Daoy (cell line): ENCODE measurements at places on chromosomes 2 and 18. TPM values are rescaled to one million over a fixed set of nuclear protein-coding genes. Genes with fewer than 3 reads are reported as not detected.

MATN3 gene
- total RNA-seq = 0.29 and 0.30 TPM in 2 replicates

CNDP1 gene
- total RNA-seq = not detected in 2 replicates

DNA sequence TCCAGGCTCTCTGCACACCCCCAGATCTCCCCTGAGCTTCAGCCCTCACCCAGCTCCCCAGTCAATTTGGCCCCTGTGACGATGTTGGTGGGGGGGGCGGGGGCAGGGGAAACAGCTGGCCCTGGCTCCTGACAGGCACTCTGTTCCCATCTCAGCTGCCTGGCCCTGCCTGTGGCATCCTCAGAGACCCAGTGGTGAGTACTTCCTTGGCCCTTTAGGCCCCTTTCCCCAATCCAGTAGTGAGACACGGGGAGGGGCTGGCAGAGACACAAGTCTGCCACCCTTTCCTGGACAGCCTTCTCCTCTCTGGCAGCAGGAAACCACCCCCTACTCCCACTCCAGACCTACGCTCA is 19.3 kb upstream of the C1QL2 start:
- no peak for DNase-seq

DNA sequence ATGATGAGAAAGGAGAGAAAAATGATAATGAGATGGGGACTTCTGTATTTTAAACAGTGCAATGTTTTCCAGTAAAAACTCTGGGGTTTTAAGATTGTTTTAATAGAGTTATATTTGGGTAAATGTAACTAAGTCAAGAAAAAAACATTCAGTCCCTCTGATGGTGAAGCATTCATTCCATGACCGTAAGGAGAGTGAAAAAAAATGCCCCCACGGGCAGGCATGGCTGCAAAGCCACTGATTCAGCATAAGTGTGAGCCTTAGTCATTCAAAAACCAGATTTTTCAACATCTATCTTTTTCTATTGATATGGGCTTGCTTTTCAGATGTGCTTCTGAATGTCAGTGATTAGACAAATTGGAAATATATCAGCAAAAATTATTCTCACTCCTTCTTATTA is 957.8 kb downstream of the SLC4A3 start:
- no peak for DNase-seq

FAM124B gene
- total RNA-seq = 0.11 and 0.65 TPM in 2 replicates

UGT1A1 gene
- total RNA-seq = 0.03 and 0.06 TPM in 2 replicates

DNA sequence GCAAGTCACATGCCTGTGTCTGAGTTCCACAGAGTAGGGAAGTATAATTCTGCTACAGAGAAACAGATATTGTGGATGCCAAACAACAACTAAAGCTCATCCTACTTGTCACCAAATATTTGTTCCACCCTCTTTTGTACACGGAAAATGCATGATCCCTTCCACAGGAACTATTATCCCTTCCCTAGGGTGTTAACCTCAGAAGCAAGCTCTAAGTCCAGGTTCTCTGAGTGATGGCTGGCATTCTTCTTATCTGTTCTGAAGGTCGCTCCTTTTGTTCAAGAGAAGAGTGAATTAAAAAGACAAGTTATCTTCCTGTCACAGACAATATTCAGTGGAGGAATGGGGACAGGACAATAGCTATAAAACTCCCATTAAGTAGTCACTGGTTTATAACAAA is 460.1 kb upstream of the GCFC2 start:
- DNase-seq = no peak

IL1F10 gene
- not detected in 2 replicates for total RNA-seq

DNA sequence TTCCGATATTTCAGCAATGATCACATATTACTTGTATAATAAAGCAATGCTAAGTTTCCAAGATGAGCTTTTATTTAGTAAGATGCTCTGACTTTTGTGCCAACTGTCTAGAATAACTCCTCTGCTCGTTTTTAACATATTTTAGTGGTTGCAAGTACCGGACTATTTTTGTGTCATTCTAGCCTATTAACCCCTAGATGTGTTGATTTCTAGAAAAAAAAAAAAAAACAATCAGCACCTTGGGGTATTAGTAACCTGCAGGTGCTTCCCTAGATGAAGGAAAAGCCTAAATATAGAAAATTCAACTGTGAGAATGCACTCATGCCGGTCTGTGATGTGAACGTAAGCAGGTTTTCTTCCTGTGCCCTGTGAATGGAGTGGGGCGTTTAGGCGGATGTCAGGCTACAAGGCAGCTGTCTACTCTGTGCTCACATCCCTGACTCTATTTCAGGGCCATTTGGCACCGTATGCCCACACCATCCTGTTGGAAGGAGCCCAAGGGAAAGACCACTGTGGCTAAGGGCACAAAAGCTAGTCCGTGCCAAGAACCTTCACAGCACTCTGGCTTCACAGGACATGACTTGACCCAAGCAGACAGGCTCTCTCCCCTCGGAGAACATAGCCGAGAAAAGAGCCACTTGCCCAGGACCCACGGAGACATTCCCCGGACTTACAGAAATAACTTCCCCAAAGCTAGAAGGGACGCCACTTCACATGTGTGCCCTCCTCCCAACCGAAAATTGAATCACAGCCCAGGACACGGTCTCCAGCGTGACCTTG is 60.9 kb upstream of the AGAP1 start:
- no peak for DNase-seq

GRCh38 chr2:68709421-68709911 is 25.1 kb upstream of the ARHGAP25 start:
- DNase-seq = peak; percentile 43

GRCh38 chr2:42875880-42876279 is 83.5 kb upstream of the HAAO start:
- DNase-seq = no peak

- DNase-seq = no peak
Measured at GRCh38 chr2:63163161-63163820, 112.7 kb downstream of the OTX1 start.

DNA sequence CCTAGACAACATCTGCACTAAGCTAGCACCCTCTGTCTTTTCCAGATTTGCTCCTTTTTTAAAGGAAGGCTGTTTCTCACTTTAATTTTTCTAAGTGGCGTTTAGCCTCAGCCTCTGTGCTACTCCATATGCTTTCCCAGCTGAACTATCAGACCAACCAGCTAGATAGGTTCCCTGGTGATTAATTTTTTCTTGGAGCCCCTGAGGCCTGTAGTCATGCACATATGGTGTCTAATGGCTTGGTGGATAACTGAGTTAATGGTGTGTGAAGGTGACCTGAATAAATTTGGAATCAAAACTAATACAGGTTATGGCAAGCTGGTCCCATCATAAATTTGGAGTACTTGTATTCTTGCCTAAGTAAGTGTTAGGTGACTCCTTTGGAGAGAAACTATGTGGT is 135.5 kb downstream of the MGAT5 start:
- no peak for DNase-seq

UPP2 gene
- not detected in 2 replicates for total RNA-seq

DNA sequence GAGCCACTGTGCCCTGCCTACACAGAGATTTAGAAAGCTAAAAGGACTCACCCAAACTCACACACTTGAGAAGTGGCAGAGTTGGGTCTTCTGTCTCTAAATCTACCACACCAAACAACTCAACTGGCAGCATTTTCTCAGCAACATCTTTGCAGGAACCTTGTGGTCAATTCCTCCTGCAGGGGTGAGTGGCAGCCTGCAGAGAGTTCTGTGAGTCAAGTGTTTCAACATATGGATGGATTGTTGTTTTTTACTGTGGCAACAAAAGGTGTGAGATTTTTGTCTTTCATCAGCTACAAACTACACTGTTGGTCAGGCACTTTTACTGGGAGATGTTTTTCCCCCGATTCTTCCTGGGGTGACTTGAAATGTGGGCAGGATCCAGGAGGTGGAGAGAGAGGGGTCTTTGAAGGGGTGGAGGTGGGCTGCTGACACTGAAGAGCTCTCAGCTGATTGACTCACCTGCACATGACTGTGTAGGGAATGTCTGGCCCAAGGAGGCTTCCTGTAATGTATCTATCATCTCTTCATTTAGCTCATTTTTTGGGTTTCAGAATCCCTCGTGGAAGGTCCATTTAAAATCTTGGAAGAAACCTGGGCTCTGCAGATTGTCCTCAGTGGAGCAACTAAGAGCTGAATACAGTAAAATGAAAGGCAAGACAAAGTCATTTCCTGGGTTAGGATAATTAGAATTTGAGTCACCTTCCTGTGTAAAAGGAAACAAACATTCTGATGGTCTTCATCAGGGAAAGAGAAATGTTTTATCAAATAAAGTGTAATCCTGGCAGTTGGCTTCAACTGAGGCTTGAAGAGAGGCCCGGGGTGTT is 98.6 kb downstream of the MSH2 start:
- DNase-seq = peak; percentile 48

GRCh38 chr2:144894612-144895599 is 375.0 kb upstream of the ZEB2 start:
- no peak for DNase-seq

- DNase-seq = no peak
Measured at GRCh38 chr2:112154246-112155117, 16.3 kb downstream of the FBLN7 start.

LIMS4 gene
- 0.24 and 0.29 TPM in 2 replicates for total RNA-seq

ASTL gene
- total RNA-seq = not detected in 2 replicates

DNA sequence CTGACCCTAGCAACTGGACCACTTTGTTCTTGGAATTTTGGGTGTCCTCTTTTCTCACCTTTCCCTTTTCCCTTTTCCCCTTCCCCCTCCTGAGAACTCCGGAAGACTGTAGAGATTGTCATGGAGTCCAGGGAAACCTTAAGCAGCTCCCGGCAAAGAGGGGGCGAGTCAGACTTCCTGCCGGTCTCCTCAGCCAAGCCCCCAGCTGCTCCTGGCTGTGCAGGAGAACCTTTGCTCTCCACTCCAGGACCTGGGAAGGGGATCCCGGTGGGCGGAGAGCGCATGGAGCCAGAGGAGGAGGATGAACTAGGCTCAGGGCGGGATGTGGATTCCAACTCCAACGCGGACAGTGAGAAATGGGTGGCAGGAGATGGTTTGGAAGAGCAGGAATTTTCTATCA is 20.5 kb downstream of the SETBP1 start:
- DNase-seq = peak; percentile 35

DNA sequence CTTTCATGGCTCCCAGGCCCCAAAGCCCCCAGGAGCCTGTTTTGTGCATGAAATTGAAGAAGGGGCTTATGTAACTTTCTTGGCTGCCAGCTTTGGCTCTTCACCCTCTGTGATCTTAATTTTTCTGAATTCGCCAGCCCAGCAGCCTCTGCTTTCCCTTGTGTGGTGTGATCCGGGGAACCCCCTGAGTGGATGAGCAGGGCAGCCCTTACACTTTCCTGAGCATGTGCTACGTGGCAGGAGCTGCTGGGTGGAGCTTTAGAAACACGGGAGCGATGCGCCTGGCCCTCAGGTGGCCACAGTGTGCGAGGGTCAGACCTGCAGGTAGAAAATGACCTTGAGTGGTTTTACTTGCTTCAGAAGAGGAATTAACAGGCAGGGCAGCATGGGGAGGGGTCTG is 76.4 kb upstream of the MCFD2 start:
- no peak for DNase-seq

- no peak for DNase-seq
Measured at GRCh38 chr2:222884114-222884771, 23.4 kb downstream of the ACSL3 start.

- no peak for DNase-seq
Measured at GRCh38 chr2:140718999-140719398, 1411.8 kb downstream of the LRP1B start.

DNA sequence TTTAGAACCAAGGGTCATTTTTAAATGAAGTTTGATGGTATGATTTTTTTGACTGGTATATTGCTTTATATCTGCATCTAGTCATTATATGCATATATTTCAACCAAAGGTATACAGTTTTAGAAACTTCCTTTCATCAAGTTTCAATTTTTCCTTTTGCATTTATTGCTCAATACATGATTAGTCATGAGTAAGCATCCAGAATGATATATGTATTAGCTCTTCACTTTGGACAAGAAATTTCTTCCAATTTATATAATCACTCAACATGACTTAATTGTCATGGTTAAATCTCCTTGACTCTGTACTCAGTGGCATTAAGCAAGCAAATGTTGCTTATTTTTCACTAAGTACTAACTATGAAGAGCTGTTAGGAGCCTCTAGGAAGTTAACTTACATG is 123.6 kb downstream of the PLCL1 start:
- DNase-seq = no peak

LINC00305 gene
- total RNA-seq = not detected in 2 replicates

- DNase-seq = no peak
Measured at GRCh38 chr18:53850902-53851301, 373.6 kb downstream of the MBD2 start.

ASXL3 gene
- 0.18 and 0.29 TPM in 2 replicates for total RNA-seq

GRCh38 chr2:41199334-41199733 is 747.4 kb upstream of the SLC8A1 start:
- DNase-seq = no peak

GRCh38 chr2:5725794-5726463 is 33.7 kb downstream of the SOX11 start:
- DNase-seq = peak; percentile 61

- DNase-seq = no peak
Measured at GRCh38 chr2:39218391-39218790, 25.4 kb downstream of the CDKL4 start.
